ENCODE measurements at places on chromosomes 13 and 19.

- DNase-seq, result no peak
These were observed 1.5 kb upstream of the PDX1 start for GRCh38 chr13:27918041-27918917.

DNA sequence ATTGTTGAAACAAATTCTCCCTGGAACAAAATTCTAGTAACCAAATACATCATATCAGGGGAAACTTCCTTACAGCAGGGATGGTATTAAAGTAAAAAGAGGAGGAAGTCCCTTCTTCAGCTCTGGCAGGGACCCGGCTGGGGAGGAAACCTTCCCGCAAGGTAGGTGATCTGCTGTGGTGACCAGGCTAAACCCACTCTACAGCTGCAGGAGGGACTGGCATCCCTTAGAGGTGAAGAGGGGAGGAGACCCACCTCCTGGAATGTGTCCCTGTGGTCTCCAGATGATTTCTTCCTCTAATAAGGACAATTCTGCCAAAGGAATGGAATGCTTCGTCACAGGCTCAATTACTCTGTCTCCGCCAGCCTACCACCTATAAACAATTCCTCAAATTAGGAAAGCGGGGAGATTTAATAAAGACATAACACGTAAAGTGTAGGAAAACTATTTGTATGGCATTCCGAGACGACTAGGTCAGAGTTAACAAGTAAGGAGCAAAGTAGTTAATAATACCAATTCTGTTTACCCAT, 637 bp upstream of the PDS5B start:
- DNase-seq, result peak; percentile 0

- no peak for DNase-seq
These were observed 3.1 kb downstream of the AP2S1 start for GRCh38 chr19:46847528-46847927.

DNA sequence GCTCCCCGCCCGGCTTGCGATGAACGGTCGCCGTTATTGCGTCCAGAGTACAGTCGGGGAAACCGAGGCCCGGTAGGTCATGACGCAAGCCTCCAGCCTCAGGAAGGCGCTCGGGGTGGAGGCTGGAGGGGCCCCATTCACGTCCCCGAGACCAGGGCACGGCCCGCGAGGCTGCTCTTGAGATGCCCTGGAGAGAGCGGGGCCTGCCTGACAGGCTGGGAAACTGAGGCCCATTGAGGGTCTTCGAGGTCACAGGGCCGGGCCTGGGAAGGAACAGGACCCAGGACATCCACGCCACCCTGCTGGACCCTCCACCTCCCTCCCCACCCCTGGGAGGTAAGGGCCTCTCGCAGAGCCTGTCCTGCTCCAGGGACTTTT, 367 bp downstream of the NDUFS7 start:
- DNase-seq, result no peak

DNA sequence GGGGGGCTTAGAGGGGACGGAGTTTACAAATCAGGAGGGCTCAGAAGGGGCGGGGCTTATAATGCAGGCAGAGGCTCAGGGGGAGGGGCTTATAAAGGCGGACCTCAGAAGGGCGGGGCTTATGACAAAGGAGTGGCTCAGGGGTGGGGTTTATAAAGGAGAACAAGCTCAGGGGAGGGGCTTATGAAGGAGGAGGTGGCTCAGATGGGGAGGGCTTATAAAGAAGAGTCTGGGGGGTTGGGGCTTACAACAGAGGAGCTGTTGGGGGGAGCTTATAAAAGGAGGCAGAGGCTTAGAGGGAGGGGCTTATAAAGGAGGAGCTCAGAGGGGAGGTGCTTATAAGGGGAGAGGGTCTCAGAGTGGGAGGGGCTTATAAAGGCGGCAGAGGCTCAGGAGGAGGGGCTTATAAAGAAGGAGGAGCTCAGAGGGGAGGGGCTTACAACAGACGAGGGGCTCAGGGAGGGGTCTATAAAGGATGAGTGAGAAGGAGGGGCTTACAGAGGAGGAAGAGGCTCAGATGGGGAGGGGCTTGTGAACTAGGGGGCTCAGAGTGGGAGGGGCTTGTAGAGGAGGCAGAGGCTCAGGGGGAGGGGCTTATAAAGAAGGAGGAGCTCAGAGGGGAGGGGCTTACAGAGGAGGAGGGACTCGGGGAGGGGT, 1.0 kb downstream of the SMIM24 start:
- no peak for DNase-seq

GRCh38 chr13:28093881-28094280, 6.5 kb downstream of the FLT3 start:
- DNase-seq, result no peak

DNA sequence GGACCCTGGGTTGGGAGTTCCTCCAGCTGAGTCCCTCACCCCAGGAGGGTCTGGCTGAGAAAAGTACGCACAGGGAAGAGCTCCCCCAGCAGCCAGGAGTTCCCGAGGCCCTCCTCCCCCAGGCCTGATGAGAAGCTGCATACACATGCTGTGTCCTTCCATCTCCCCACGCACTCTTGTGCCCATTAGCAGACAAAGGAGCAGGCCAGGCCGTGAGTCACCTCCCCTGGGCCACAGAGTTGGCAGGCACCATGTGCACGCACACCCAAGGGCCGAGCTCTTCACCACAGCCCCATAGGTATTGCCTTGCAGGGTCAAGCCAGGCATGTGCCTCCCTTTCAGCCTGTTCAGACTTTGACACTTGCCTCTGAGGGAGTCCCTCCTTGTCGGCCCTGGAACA, 17.5 kb downstream of the MAU2 start:
- DNase-seq, result no peak

- DNase-seq, result no peak
These were observed 15.8 kb upstream of the CLDN10 start for GRCh38 chr13:95536632-95537241.

- DNase-seq, result no peak
These were observed 12.9 kb downstream of the DPF1 start for GRCh38 chr19:38211151-38211591.

- DNase-seq, result no peak
These were observed 56.5 kb downstream of the TSC22D1 start for GRCh38 chr13:44519642-44520041.

DNA sequence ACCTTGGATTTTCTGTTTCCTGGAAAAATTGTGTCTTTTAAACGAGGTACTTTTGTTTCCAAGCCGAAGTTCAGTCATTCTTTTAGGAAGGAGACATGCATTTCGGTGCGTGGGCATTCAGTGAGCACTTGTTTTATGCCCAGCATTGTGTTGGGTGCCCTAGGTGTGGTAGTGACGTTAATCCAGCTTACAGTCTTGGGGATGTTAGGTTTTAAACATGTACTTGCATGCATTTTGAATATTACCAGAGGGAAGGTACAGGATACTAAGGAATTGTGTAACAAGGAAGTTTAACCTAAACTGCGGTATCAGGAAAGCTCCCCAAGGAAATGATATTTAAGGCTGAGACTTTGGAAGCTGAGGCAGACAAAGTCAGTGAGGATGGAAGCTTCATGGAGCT, 66.3 kb downstream of the ARHGAP35 start:
- DNase-seq, result no peak

- DNase-seq, result peak; percentile 68
These were observed 3.7 kb upstream of the CSNK1A1L start for GRCh38 chr13:37109051-37109678.

- no peak for DNase-seq
These were observed 118.7 kb downstream of the FOXO1 start for GRCh38 chr13:40547591-40548315.

DNA sequence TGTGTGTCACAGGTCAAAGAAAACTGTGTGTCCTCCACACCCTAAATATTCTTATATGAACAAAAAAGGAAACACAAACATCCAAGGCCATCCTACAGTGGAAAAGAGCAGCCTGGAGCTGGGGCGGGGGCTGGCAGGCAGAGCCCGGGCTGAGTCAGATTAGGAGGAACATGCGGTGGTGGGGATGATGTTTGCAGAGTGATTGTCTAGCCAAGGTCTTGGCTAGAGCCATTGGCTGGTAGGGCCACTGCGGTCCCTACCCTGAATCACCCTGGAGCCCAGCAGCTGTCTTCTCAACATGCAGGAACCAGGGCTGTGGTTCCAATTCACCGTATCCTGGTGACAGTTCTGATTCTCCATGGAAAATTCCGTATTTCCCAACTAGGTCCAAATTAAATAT, 439.5 kb downstream of the FGF9 start:
- no peak for DNase-seq

GRCh38 chr13:89520468-89520867, 1827.0 kb upstream of the MIR17HG start:
- no peak for DNase-seq

- no peak for DNase-seq
These were observed 222.2 kb downstream of the FOXO1 start for GRCh38 chr13:40444241-40444640.

- DNase-seq, result no peak
These were observed 459.4 kb downstream of the FOXO1 start for GRCh38 chr13:40207001-40207478.

DNA sequence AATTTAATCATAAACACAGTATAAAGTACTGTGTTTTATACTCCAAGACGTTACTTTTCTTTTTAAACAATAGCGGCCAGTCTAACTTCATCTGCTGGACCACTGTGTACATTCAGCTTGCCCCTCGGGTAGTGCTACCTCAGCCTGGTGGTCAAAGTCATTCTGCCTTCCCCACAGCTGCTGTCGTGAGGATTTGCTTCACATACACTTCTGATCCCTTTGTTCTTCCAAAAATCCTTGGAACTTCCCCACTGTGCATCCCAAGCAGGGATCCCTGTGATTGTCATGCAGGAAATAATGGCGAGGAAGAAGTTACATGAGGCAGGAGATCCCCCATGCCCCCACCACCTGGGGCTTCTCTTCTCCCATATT, 234.9 kb upstream of the STARD13 start:
- DNase-seq, result no peak

GRCh38 chr19:6806488-6806887, 34.0 kb downstream of the VAV1 start:
- no peak for DNase-seq

- DNase-seq, result no peak
These were observed 3.8 kb downstream of the ZNF784 start for GRCh38 chr19:55620410-55621204.

DNA sequence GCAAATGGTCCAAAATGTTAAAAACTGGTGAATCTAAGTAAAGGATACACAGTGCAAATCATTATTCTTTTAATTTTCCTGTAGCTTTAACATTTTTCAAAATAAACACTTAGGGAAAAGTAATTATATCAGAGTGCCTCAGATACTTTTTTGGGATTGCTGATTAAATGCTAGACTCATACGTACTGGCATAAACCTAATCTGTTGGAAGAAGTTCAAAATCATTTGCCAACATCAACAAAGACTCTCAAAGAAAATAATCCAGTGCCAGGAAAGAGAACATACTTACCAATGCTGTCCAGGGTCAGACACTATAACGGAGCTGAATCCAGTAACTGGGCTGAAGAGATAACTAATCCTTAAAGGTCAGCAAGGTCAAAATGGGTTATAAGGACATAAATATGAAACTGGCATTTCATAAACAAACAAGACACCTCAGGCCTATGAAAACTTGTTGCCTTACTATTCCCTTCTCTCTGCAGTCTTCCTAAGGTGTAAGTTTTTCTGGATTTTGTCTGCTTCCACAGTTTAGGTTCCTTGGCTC, 3.3 kb upstream of the ZNF420 start:
- DNase-seq, result no peak

DNA sequence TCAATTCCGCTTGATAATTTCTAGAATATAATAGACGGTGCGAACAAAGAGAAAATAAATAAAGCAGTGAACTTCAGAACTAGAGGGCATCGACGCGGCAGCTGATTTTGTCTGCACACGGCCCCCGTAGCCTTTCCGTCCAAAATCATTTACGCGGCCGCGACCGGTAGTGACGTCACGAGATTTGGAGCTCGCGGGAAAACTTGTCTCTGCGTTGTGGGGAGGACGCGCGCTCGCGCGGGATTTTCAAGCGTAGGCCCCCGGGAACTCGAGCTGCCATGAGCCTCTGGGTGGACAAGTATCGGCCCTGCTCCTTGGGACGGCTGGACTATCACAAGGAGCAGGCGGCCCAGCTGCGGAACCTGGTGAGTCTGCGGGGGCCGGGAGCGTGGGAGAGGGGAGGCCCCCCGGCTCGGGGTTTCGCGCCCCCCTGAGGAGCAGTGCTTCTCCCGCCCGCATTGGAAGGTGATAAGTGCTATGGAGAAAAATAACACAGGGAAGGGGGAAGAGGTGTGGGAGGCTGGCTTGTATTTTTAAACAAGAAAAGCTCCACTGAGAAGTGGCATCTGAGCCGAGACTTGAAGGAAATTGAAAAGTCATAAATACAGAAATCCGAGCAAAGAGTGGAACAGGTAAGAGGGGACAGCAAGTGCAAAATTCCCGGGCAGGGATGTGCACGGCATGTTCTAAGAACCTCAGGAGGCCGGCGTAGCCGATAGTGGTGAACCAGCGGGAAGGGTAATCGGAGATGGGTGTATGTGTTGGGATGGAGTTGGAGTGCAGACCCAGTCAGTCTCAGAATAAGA, at the start of gene RFC3:
Gene RFC3 (plus strand): TSS at position 249 of the 806 bp plus-strand sequence. CDS start 30 bp downstream, at position 279.
- DNase-seq, result peak; percentile 96

DNA sequence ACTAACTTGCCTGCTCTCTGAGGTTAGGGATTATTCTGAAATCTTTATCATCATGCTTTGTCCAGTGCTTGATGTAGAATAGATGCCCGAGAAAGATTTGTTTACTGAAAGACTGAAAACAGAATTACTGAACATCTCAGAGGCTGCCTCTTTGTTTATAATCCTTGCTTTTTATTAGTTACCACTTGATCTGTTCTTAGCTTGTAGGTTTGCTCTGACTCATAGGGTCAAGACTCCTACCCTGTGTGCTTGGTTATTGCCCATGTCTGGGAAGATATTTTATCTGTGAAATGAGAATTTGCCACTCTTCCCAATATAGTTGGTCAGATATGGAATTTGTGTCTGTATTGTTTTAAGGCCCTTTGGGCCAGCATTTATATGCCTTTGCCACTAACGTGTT, 675.3 kb downstream of the DIAPH3 start:
- no peak for DNase-seq

DNA sequence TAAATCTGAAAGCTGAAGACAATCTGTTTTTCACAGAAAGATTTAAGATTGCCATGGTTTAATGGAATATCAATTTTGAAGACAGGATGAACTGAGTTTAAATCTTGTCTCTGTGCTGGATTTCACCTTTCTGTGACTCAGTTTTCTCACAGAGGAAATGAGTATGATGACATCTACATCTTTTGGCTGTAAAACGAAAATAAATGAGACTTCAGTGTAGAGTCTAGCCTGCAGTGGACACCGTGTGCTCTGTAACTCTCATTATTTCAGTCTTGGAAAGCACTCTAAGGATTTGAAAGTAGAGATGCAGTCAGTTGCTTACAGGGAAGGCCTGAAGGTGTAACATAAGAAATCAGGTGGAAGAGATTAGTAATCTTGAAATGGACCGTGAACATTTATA, 150.4 kb downstream of the NALCN start:
- no peak for DNase-seq

GRCh38 chr19:12244370-12244769, 50.3 kb downstream of the ZNF44 start:
- DNase-seq, result no peak

DNA sequence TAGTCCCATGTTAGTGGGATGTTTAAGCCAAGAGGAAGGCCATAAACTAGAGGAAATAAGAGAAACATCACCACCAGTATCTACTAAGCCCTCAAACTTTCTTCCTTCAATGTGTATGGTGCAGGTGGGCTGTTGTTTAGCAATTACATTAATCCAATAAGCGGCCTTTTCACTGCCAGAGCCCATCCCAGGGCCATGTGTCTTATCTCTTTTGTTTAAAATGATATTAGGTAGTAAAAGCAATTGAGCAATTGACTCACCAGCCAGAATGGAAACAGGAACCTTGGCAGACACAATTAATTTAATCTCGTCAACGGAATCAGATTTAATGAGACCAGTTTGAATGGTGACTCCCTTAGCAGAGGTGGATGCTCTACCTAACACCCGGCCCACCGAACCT, 1503.5 kb downstream of the UQCRFS1 start:
- DNase-seq, result no peak

- no peak for DNase-seq
These were observed 78.9 kb downstream of the TEX26 start for GRCh38 chr13:31011193-31011860.
